ENCODE measurements at places on chromosomes 1 and 21.

DNA sequence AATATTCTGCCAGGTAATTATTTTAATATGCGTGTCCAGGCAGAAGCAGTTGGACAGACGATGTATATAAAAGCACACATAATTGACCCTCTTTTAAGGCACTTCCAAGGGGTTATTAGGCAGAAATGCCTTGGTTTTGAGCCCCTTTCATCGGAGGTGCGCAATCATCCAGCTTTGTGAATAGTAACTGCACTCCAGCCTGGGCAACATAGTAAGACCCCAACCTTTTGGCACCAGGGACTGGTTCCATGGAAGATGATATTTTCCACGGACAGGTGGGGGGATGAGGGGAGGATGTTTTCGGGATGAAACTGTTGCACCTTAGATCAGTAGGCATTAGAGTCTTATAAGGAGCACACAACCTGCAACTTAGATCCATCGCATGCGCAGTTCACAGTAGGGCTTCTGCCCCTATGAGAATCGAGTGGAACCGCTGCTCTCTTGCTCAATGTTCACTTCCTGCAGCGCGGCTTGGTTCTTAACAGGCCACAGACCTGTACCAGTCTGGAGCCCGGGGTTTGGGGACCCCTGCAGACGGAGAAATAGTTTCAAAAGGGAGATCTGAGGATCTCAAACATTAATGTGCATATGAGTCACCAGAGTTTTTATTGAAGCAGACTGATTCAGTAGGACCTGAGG lies 1.8 kb upstream of the MCOLN2 start:
- DNase-seq = peak; percentile 17
- peaks cover 40% of the 10 kb centered on the region for H3K27me3 ChIP-seq
- peaks cover 19% of the 10 kb centered on the region for H3K4me1 ChIP-seq

DNA sequence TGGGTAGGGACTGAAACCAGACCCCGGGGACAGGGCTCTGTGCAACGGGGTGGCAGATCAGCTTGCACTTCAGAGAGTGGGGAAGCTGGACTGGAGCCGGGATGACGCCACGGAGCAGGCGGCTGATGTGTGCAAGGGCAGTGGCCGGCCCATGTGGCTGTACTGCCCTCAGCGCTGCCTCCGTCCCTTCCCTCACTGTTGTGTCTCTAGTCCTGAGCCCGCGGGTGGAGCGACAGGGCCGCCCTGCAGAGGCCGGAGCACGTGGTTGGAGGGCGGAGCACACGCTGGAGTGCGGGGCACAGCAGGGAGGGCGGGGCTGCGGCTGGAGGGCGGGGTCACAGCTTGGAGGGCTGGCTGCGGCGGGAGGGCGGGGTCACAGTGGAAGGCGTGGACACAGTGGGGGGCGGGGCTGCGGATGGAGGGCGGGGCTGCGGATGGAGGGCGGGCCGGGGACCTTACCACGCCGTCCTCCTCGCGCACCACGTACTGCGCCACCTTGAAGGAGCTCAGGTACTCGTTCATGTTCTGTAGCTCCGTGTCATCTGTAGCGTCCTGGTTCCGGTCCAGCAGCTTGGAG lies 52.4 kb downstream of the CHD5 start:
- H3K4me1 ChIP-seq = peaks cover 4% of the 10 kb centered on the region
- no peaks in the 10 kb centered on the region for H3K27me3 ChIP-seq
- no peak overlapping the region for H3K4me3 ChIP-seq
- no peak for DNase-seq
- no peak overlapping the region for H3K27ac ChIP-seq

DNA sequence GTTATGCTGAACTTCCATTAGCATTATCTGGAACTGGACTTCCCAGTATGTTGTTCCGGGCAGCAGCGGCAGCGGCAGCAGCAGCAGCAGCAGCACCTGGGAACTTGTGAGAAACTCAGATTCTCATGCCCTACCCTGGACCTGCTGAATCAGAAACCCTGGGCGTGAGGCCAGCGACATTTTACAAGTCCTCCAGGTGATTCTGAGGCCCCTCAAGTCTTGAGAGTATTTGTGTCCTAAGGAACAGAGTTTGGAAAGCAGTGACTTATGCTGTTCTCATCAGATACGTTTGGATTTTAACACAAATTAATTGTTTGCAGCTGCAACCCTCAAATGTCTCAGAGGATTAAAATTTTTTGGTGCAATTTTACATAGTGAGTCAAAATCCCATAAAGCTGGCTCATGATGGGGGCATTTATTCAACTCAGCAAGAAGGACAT lies 157.2 kb upstream of the KAZN start:
- no peaks in the 10 kb centered on the region for H3K36me3 ChIP-seq
- DNase-seq = no peak
- H3K4me3 ChIP-seq = no peak overlapping the region

GRCh38 chr1:193681422-193681821 lies 495.0 kb upstream of the B3GALT2 start:
- H3K27me3 ChIP-seq = no peaks in the 10 kb centered on the region
- H3K4me3 ChIP-seq = no peak overlapping the region
- H3K36me3 ChIP-seq = no peaks in the 10 kb centered on the region

- peaks cover 19% of the 10 kb centered on the region for H3K36me3 ChIP-seq
- H3K4me3 ChIP-seq = peak within 1 kb of the TSS; percentile 78
- peaks cover 5% of the 10 kb centered on the region for H3K4me1 ChIP-seq
- H3K27me3 ChIP-seq = no peaks in the 10 kb centered on the region
- peak; percentile 99 for DNase-seq
Measured at GRCh38 chr1:204411451-204412204, at the start of gene PPP1R15B. TSS of gene PPP1R15B (minus strand) at chr1:204411817. CDS start at chr1:204411411, 406 bp downstream.

- no peak for DNase-seq
- no peaks in the 10 kb centered on the region for H3K4me1 ChIP-seq
- no peaks in the 10 kb centered on the region for H3K27me3 ChIP-seq
Measured at GRCh38 chr1:198056255-198056654, 100.5 kb upstream of the NEK7 start.

- peak; percentile 59 for DNase-seq
- H3K4me3 ChIP-seq = no peak within 1 kb of the TSS
- peaks cover 23% of the 10 kb centered on the region for H3K4me1 ChIP-seq
- H3K36me3 ChIP-seq = no peaks in the 10 kb centered on the region
- H3K27me3 ChIP-seq = peaks cover 30% of the 10 kb centered on the region
- H3K27ac ChIP-seq = no peak within 1 kb of the TSS
Measured at GRCh38 chr1:24111996-24112779, at the start of gene MYOM3. TSS of gene MYOM3 (minus strand) at chr1:24112135. CDS start at chr1:24108636, 3,499 bp downstream.

DNA sequence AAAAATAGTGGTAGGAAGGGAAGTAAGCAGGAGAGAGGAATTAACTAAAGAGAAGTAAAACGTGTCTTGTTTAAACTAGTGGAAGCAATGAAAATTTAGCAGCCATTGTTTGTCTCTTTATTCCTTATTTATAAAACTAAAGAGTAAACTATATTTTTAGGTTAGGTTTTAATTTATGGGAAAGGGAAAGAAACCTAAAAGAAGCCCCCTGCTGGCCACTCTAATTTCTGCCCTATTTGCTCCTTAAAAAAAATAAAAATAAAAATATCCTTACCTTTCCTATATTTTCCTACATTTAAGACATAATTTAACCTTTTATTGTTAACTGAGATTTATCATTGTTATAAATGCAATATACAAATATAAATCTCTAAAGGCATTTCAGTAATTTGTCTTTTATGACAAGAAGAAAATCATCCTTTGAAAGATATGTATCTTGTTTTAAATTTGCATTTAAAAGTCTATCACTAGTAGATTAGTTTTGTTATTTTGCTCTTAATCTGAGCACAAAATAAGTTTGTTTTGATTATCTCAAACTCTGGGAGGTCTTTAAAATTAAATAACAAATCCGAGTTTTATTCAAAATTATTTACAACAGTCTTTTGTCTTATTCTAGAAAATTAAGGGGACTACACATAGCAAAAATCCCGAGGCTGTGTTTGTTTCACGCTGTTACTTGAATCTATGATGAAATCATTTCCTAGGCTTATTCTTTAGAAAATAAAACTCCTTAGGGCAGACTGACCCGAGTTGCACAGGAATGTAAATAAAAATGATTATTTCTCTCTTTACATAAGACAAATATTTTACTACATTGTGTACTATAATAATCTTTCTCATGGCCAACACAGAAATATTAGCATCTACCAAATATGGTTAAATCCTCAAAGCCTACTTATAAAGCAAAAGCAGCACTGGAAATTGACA lies 201.7 kb downstream of the NRIP1 start:
- no peak overlapping the region for H3K4me3 ChIP-seq
- H3K27me3 ChIP-seq = no peaks in the 10 kb centered on the region
- peak; percentile 38 for DNase-seq
- no peak overlapping the region for H3K27ac ChIP-seq
- H3K4me1 ChIP-seq = no peaks in the 10 kb centered on the region

DNA sequence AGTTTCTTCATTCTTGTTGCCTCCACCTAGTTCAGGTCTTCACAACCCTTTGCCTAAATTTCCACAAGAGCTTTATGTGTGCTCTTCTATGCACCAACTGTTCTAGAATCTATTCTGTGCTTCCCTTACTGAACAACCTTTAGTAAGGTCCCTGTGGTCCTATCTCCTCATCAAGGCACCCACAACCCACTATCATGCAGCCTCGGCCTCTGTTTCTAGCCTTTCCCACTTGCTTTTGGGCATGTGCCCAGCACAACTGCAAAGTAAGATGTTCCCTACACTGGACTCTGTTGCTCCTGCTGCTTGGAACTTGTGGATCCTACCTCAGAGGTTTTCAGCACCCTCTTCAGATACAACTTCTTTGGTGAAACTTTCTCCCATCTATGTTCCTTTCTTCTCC lies 2.4 kb upstream of the IER5 start:
- H3K27ac ChIP-seq = no peak overlapping the region
- no peak overlapping the region for H3K4me3 ChIP-seq
- DNase-seq = no peak
- H3K4me1 ChIP-seq = peaks cover 5% of the 10 kb centered on the region
- peaks cover 13% of the 10 kb centered on the region for H3K36me3 ChIP-seq

DNA sequence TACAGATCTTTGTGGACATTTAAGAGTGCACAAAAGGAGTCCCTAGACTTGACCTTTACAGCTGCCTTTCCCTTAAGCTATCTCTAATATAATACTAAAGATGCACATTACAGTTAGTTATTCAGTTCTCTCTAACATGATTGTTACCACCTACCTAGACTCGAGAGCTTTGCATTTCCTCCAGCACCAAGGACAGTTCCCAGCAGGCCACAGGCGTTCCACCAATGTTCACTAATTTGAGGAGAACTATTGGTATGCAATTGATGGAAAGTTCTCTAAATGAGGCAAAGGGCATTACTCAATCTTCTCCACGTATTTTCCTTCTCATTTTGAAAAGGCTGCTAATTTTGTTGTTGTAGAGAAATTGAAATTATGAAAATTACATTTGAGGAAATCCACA lies 5.4 kb upstream of the NTNG1 start:
- no peaks in the 10 kb centered on the region for H3K27me3 ChIP-seq
- no peaks in the 10 kb centered on the region for H3K36me3 ChIP-seq
- H3K4me1 ChIP-seq = peaks cover 4% of the 10 kb centered on the region
- H3K4me3 ChIP-seq = no peak overlapping the region

GRCh38 chr1:56517404-56518130 lies 61.8 kb downstream of the PLPP3 start:
- H3K27me3 ChIP-seq = no peaks in the 10 kb centered on the region
- no peak overlapping the region for H3K4me3 ChIP-seq
- DNase-seq = no peak
- no peaks in the 10 kb centered on the region for H3K4me1 ChIP-seq
- H3K36me3 ChIP-seq = no peaks in the 10 kb centered on the region

- peaks cover 41% of the 10 kb centered on the region for H3K36me3 ChIP-seq
- H3K4me1 ChIP-seq = peaks cover 11% of the 10 kb centered on the region
- H3K27me3 ChIP-seq = no peaks in the 10 kb centered on the region
- peak; percentile 37 for DNase-seq
Measured at GRCh38 chr1:150513351-150513791, 2.2 kb upstream of the FALEC start.

DNA sequence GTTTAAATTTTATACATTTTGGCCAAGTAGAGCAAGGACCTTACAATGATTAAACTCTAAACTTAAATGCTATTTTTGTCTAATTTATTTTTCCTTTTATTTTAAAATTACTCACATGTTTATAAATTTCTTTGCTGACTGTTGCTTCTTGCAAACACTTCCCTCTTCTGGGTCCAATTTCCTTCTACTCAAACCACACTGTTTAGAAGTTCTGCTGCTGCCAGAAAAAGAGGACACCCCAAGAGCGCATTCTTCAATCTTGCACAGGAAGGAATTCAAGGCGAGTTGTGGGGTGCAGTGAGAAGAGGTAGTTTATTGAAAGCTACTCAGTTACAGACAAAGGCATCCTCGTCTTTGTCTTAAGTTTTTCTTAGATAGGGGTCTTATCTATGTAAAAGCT lies 88.5 kb upstream of the NEK7 start:
- no peak overlapping the region for H3K4me3 ChIP-seq
- H3K27me3 ChIP-seq = no peaks in the 10 kb centered on the region
- no peaks in the 10 kb centered on the region for H3K36me3 ChIP-seq

DNA sequence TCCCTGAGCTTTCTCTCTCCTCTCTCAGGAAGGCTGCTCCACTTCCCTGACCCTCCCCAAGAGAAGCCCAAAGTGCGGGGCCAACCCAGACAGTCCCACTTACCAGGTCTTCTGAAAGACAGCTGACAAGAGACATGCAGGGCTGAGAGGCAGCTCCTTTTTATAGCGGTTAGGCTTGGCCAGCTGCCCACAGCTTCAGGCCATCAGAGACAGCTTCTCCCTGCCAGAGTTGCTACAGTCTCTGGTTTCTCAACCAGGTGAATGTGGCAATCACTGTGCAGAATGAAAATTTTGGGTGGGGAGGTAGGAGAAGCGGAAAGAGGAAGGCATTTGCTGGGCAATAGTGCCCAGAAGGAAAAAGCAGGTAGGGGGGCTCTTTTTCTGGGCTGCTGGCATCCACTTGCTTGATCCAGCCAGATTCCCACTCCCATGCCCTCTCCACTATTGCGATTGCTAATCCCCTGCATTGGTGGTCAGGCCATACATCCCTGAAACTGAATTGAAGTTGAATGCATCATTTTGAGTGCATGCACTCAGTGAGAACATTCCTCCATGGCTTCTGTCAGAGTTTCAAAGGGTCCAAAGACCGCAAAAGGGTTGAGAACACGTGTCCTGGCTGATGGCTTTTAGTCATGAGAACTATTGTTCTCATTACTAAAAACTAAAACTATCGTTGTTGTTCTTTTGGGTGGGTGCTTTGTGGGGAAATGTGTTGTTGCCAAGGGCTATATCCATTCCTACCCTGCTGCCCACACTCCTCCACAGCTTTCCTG lies at the start of gene S100A8:
Gene S100A8, minus strand, starts transcription at position 136 of the 773 bp plus-strand sequence. CDS start 538 bp downstream, outside the sequence.
- peaks cover 93% of the 10 kb centered on the region for H3K27me3 ChIP-seq
- H3K4me3 ChIP-seq = no peak within 1 kb of the TSS
- H3K4me1 ChIP-seq = no peaks in the 10 kb centered on the region
- no peak for DNase-seq
- no peaks in the 10 kb centered on the region for H3K36me3 ChIP-seq

DNA sequence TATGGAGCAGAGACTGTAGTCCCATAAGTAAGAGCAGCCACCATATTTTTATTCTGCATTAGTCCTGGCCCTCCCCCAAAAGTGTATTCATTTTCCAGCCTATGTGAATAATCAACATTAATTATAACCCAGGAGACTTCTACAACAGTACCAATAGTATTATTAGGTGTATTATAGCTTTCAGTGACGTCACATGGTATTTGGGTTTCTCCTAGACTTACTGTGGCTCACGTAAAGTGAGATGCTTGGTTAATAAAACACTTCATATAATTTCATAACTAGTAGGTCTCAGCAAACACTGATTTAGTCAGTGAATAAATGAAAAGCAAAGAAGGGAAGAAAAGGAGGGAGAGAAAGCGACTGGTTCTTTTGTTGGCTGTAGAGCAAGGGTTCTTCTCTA lies 86.2 kb downstream of the ZP4 start:
- H3K27ac ChIP-seq = no peak overlapping the region
- no peaks in the 10 kb centered on the region for H3K36me3 ChIP-seq
- no peaks in the 10 kb centered on the region for H3K4me1 ChIP-seq
